ENCODE measurements at places on chromosomes 7 and 10.

DNA sequence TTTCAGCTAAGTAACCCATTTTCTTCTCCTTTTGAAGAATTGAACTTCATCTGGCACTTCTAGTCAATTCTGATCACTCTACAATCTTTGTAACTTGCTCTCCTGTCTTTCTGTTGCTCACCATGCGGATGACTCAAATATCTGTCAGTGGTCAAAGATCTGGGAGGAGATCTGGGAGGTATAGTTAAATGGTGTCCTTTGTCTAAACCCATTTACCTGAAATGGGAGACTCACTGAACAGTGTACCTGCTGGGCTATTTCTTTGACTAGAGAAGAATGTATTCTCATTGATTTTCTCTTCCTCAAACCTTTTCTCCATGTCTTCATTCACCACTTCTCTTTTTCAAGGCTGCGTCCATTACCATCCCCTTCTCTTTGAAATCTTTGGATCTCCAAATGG is 42.0 kb upstream of the PCLO start:
- no peak for DNase-seq

DNA sequence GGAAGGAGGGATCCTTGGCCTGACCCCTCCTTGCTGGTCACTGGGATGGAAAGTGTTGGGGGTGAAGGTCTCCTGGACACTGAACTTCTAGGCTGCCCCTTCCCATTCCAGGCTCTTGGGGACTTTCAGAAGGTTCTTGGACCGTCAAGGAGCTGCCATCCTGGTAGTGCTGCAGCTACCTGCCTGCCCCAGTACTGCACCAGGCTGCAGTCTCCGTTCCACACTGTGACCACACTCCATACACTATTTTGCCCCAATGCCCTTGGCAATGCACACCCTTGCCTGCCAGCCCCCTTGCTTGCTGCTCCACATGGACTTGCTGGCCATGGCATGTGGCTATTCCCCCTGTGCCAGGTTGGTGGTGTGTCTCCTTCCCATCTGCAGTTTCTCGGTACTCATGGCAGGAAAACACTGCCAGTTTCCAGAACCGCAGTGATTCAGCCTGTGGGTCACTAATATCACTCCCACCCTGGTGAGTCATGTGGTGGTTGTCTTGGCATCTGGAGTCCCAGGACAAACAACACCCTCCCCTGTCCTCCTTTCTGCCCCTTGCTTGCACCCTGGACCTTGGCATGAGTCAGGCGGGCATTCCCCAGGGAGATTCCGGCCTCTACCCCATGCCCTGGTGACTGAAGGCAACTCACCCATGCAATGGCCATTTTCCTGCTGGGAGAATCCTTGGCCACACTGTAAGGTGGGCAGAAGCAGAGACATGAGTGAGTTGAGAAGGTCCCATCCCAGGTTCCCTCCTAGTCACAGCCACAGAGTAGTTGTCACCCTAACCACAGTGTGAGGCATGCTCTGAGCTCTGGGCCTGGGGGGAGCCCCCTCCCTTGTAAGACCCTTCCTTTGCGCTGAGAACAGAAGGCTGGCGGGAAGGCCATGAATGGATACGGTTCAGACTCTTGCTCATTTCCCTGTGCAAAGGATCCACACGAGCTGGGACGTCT is 32.8 kb downstream of the GOLGA7B start:
- DNase-seq = no peak

DNA sequence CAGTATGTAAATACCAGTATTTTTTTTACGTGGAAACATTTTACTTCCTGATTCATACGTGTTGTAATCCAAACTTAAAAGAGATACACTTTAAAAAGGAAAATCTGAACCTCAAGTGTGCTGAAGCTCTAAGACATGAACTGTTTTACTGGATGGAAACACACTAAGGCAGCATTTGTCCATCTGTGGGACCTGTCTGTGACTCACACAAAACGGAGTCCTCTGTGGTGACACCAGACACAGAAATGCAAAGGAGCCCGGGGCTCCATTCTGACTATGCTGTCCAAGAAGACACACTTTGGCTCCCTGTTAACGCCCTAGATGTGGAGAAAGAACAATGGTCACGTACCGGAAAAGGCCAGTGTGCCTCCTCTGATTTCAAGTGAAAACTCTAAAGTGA is 23.9 kb downstream of the RNF133 start:
- DNase-seq = no peak

- DNase-seq = no peak
Measured at GRCh38 chr7:36748017-36748487, 23.8 kb upstream of the AOAH start.

DNA sequence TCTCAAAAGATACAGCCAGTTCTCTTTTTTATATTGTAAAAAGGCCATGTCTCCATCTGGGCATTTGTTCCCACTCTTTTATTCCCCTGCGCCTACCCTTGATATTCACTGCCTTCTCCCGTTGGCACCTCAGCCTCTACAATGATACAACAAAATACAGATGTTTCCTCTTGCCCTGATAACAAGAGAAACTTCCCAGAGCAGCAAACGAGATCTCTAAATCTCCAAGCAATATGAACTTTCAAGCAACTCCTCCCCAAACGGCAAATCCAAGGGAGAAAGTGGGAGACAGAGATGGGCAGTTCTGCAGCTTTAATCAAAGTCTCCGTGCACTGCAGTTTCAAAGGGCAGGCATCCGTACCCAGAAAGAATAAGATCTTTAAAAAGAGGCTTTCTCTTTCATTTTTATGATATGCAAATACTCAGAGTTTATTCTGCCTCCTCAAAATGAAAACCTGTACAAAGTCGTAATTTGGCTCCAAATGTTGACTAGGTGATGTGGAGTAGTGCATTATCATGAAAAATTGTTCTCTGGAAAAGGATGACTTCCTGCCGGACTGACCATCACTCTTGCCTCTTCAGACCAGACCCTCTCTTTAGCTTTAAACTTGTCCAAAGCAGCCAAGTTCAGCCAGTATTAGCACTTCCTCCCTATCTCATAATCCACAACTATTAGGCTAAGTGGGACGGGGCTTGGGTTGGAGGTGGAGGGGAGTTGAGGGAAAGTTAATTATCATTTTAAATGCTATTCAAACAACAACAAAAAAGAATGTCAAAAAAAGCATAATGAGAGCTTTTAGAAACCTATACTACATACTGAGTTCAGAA is 682 bp downstream of the HGF start:
- DNase-seq = no peak

DNA sequence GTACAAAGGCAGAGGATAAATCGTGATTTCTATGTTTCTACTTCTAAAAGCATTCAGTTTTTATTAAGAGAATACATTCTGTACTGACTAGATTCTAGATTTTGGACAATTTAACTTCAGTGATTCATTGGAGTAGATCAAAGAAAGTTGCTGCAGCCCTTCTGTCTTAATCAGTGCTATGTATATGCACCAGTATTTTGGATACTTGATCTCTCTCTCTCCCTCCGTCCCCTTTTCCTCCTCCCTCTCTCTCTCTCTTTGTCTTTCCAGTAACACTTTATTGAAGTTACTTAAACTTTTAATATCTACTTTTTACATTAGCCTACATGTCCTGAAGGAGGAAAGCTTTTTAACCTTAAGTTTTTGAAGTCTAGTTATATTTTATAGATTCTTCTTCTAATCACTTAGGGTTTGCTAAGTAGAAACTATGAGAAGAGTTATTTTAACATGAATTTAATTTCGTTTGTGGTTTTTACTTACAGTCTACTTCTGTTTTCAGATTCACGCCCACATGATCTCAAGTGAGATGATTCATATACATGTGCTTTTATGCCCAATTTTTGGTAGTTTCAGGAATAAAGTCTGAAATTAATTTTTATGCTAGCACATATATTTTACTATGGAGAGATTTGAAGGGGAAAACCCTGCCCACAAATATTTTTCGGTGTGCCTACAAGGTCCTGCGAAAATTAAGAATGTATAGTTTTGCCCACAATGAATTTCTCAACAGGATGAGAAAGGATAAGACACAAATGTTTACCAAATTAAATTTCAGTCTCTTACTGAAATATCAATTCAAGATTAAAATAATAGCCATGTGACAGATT is 9.1 kb downstream of the MDFIC start:
- DNase-seq = no peak

- DNase-seq = no peak
Measured at GRCh38 chr7:51249991-51250390, 66.6 kb downstream of the COBL start.

DNA sequence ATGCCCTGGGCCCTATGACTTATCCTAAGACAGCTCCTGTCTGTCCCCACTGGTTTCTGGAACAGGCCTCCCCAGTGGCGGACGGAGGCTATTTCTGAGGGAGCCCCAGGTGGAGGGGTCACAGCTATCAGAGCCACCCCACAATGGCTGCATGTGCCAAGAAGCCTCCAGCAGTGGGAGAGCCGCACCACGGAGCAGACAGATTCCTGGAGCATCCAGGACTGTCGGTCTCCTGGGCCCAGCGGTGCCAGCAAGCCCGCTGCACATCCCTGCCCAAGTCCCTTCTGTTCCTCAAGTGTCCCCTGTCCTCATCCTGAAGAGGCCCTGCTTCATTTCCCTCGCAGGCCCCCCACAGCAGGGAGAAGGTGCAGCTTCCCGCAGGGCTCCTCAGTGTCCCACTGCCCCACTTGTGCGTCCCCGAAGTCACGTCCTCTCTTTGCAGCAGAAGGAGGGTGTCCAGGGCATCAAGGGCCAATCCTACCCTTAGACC is 193.0 kb upstream of the SHH start:
- DNase-seq = no peak

DNA sequence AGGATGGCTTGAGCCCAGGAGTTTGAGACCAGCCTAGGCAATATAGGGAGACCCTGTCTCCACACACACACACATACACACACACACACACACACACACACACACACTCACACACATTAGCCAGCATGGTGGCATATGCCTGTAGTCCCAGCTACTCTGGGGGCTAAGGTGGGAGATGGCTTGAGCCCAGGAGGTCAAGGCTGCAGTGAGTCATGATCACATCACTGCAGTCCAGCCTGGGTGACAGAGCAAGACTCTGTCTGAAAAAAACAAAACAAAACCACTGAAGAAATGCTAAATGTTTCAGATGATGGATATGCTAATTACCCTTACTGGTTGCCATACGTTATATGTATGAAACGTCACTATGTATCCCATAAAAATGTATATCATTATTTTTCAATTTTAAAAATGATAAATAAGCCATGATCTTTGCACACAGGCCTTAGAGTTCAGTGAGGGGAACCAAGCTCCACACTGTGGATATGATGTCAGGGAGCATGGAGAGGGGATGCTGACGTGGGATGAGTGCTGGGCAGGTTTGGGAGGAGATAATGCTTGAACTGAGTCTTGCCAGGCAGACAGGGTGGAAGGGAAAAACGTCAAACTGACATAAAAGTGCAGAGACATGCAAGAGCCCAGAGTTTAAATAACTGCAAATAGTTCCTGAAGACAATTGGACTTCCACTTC is 45.9 kb upstream of the ARHGAP12 start:
- DNase-seq = no peak

DNA sequence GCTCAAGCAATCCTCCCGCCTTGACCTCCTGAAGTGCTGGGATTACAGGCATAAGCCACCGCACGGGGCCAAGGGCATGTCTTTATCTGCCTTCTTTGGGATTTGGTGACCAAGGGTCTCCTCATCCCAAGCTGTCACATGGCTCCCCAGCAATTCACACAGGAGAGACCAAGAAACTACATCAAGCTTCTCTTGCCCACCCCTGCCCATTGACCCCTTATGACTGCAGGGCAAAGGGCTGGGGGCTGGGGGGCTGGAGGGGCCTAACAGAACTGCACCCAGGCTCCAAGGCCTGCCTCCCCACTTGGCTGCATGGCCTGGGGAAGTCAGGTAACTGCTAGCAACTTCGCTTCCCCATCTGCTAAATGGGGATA is 137.1 kb downstream of the SH3PXD2A start:
- DNase-seq = no peak

- no peak for DNase-seq
Measured at GRCh38 chr7:112946350-112946749, 140.3 kb downstream of the GPR85 start.

DNA sequence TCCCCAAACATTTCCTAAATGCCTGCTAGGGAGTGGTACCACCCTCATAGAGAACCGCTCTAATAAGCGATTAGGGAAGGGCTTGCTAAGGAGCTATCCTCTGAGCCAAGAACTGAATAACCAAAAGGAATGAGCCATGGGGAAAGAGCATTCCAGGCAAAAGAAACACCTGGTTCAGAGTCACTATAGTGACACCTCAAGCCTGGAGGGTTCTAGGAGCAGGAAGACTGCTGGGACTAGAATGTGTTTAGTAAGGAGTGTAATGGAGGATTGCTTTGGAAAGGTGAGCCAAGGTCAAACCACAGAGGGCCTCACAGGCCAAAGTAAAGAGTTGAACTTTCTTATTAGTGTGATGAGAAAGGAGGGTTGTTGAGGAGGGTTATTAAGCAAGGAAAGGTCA is 38.7 kb upstream of the NRBF2 start:
- no peak for DNase-seq

- no peak for DNase-seq
Measured at GRCh38 chr10:130045091-130045652, 65.5 kb downstream of the C10orf143 start.

GRCh38 chr10:4947635-4948596 is 15.3 kb upstream of the AKR1C1 start:
- DNase-seq = no peak

All from cerebellum (tissue), 4 donors.